ENCODE measurements at places on chromosomes 6 and 20.

DNA sequence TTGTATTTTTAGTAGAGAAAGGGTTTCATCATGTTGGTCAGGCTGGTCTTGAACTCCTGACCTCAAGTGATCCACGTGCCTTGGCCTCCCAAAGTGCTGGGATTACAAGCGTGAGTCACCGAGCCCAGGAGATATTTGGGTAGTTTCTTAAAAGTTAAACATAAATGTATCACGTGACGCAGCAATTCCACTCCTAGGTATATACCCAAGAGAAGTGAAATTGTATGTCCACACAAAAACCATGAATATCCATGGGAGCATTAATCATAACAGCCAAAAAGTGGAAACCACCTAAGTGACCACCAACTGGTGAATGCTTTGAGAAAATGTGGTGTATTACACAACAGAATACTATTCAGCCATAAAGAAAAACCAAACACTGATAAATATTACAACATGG, 164.8 kb downstream of the MRPL14 start:
- no peak for DNase-seq

DNA sequence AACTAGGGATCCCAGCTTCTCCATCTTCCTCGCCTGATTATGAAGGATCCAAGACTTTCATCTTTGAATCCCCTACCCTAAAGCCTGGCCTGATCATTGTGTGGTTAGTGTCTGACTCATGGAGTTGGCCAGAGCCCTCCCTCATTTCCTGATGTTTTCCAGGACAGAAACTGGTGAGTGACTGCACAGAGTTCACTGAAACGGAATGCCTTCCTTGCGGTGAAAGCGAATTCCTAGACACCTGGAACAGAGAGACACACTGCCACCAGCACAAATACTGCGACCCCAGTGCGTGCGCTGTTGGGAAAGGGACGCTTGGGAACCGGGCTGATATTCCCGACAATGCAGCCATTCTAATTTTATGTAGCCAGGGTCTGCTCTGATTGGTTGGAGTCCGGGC, 4.0 kb downstream of the CD40 start:
- no peak for DNase-seq

GRCh38 chr20:57469418-57470211, 55.3 kb downstream of the CTCFL start:
- no peak for DNase-seq

- DNase-seq, result no peak
Measured at GRCh38 chr6:16396497-16397319, 158.3 kb downstream of the GMPR start.

DNA sequence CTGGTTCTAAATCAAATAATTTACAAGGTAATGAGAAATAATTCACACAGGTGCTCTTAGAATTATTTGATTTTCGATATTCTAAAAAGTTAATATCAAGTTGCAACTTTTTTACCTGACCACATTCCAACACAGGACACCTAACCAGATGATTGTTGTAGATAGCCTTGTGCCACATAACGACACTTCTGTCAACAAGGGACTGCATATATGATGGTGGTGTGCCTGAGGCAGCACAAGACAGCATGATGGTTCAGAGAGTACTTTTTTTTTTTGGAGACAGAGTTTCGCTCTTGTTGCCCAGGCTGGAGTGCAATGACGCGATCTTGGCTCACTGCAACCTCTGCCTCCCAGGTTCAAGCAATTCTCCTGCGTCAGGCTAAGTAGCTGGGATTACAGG, 66.2 kb upstream of the TMEM30A start:
- DNase-seq, result no peak
